Left hindlimb (tissue), 1 donor: ENCODE measurements at places on chromosomes 1 and 21.
A peak's percentile ranks its signal among the peaks of the same experiment; 100 is the strongest.

- DNase-seq, result no peak
Observed at GRCh38 chr1:223665592-223666312, at the start of gene CAPN8. Gene CAPN8, minus strand, starts transcription at chr1:223665701. Its CDS starts 55 bp downstream, at chr1:223665646.

- DNase-seq, result no peak
Observed at GRCh38 chr1:231706934-231707333, 80.3 kb downstream of the DISC1 start.

DNA sequence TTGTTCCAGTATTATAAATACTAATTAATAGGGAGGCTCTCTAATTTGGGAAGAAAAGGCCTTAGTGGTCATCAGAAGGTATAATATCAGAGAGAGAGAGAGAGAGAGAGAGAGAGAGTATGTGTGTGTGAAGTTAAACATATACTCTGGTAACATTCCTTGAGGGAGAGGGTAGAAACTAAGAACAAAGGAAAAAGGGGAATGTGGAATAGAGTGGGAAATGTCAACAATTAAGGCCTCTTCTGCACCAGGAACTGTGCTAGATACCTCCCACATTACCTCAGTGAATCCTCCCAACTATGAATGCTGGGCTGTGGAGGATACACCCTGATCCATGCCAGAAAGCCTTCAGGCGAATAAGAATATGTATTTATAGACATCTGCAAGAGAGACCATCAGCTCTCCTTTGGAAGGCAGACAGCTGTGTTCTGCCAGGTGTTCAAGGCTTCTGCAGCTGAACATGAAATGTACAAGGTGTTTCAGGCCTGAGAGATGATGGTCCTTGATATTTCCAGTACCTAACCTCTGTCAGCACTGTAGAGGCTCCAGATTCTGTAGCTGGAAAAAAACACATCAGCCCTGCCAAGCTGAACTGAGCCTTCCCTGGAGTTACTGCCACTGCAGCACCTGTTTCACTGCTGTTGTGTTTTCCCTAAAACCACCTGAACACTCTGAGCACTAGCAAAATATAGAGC lies 29.1 kb downstream of the TBX15 start:
- DNase-seq, result no peak

DNA sequence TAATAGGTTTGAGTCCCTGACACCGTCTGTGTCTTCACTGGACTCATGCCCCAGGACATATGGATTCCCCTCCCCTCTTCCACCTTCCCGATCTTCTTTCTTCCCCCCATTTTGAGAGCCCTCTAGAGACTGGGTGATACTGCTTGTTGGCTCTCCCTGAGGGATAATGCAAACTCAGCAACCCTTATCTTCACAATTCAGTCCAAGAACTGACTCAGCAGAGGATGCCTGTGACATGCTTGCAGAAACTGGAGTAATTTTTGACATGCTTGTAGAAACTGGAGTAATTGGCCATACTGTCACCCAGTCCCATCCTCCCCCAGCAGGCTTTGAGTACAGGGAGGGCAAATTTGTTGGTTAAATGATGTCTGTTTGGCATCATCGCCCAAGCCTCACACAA lies 127.6 kb upstream of the CTTNBP2NL start:
- no peak for DNase-seq

DNA sequence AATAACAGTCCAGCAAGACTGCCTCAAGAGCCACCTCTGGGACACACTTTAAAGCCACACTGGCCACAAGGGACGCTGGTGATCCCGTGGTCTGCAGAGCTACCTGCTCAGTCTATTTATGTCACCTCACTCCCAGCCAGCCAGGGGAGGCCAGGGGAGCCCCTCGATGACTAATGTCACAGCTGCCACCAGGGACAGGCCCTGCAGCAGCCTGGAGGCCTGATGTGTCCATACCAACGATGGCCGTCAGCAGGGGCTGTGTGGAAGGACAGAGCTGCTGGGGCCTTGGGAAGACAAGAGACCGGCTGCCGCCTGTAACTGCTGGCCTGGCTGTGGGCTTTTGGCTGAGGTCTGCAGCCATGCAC lies 71.0 kb downstream of the SIK1 start:
- DNase-seq, result no peak

GRCh38 chr1:202710070-202711045 lies at the start of gene SYT2:
Gene SYT2, minus strand, starts transcription at chr1:202710454. Its CDS starts 104,682 bp downstream, at chr1:202605772.
- DNase-seq, result peak; percentile 78

- no peak for DNase-seq
Observed at GRCh38 chr1:55706397-55706796, 491.2 kb upstream of the USP24 start.

DNA sequence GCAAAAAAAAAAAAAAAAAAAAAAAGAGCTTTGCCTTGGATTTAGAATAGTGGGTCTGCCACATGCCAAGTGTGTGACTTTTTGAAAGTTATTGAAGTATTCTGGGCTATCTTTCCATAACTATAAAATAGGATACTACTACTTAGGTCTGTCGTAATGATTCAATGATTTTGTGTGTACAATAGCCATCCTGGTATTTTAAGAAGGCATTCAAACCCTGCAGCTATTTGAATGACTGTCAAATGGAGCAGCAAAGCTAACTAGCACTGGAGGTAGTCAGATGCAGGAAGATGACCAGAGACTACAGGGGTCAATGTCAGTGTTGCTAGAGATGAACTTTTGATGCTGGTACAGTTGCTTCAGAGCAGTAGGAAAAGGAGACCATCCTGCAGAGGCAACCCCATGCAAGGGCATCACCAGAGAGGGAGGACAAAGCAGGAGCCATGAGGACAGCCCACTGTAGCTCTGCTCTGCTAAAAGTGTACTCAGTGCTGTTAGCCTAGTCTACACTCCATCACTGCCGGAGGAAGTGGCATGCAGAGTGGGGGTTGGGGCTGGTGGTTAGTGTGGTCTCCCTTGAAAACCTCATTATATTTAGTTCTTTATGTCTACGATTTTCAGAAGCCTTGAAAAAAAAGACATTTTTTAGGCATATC lies 29.0 kb downstream of the DUSP10 start:
- peak; percentile 48 for DNase-seq

DNA sequence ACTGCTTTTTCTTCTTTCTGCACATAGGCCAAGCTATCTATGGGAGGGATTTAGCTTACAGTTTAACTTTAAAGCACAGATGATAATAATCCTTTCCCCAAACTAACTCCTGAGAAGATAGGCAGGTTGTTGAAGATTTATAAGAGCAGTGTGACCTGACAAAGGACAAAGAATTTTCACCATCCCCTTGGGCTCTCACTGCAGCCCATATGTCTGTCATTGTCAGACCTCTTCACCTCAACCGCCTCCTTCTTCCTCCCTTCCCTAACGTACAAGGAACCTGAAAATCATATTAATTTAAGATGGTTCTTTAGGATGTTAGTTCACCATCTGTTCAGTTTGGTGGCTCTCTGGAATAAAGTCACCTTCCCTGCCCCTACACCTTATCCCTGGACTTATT lies 5.0 kb downstream of the RNU1-2 start:
- no peak for DNase-seq

DNA sequence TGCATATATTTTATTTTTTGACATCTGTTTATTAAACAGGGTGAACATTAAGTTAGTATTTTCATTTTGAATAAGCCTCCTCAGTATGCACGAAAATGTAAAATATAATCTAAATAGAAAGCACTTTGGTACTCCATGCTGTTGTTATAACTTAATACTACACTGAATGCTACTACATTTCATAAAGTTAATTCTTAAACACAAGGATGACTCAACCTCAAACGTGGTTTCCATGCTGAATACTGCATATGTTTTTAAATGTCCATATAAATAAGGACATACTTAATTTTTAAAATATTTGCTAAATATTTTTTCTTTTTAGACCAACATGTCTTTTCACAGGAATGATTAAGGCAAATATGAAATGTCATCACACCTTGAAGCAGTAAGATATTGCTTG lies 83.9 kb downstream of the USP24 start:
- DNase-seq, result no peak

GRCh38 chr21:17139696-17140095 lies 373.1 kb upstream of the CXADR start:
- no peak for DNase-seq

- peak; percentile 84 for DNase-seq
Observed at GRCh38 chr1:151006327-151007052, at the start of gene MINDY1. Gene MINDY1, minus strand, starts transcription at chr1:151006902. Its CDS starts 4,285 bp downstream, at chr1:151002617.

DNA sequence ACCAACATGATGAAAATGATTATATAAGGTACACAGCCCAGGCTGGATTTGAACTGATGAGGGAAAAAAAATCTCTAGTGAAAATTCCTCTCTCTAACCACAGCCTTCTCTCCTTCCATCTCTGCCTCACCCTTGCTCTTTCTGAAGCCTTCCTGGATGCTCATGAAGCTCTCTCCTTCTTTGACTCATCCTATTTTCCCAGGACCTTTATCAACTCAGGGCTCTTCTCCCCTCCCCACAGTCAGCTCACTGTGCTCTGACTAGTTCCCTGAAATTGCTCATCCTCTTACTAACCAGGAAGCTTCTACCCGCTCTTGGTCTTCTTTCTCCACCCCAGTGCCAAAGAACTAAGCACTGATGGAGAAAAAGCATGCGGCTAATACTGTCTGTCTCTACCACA lies 46.4 kb upstream of the ERG start:
- no peak for DNase-seq

DNA sequence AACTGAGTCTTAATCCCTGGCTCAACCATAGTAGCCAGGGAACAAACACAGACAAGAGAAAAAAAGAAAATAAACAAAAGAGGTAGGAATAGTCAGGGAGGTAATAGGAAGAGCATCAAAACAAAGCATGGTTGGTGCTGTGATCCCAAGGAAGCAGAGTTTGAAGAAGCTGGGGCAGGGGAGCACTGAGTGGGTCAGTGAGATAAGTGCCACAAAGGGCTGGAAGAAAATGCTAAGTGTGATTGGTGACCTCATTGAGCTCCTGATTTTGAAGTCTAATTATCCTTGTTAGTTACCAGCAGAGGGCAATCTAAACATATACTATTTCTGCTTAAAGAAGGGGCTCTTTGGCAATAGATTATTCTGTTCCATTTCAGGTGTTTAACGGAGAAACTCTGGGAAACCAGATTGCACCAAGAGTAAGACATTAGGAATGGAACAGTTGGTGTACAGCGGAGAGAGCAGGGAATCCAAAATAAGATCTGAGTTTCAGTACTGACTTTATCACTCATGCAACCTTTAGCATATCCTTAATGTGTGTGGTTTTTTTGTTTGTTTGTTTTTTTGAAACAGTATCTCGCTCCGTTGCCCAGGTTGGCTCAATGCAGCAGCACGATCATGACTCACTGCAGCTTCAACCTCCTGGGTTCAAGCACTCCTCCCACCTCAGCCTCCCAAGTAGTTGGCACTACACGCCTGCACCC lies 30.7 kb upstream of the KIAA1614 start:
- DNase-seq, result no peak

GRCh38 chr1:29732453-29732852 lies 496.1 kb downstream of the PTPRU start:
- DNase-seq, result no peak

DNA sequence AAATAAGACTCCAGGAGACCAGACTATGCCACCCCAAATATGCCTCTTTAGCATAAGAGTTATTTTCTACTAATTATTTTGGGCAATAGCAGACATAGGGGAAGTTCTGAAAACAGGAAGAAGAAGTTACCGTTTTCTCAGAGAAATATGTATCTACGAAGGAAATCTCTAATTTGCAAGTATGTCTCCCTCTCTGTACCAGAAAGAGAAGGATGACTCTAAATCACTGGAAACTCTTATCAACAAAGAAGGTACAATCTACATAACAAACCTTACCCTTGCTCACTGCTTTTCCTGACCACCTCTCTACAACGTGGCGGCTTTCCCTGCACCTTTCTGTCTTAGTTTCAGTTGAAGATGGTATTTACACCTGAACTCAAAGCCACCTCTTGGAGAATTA lies 49.0 kb downstream of the OMA1 start:
- no peak for DNase-seq

DNA sequence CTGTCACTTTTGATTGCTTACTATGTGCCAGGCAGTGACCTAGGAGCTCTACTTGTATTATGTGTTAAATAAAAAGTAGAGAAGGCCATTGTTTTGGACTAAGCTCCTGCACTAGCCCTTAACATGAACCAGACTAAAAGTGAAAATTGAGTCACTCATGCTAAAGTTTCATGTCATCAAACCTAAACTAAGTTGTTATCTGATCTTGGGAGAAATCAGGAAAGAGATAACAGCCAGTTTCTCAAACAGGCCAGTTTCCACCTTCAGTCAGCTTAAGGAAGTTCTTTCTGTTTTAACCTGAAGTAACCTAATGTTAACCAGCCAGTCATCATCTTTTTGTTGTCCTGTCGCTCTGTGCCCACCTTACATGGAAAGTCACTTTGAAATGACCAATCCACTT lies 102.1 kb upstream of the MARK1 start:
- no peak for DNase-seq

DNA sequence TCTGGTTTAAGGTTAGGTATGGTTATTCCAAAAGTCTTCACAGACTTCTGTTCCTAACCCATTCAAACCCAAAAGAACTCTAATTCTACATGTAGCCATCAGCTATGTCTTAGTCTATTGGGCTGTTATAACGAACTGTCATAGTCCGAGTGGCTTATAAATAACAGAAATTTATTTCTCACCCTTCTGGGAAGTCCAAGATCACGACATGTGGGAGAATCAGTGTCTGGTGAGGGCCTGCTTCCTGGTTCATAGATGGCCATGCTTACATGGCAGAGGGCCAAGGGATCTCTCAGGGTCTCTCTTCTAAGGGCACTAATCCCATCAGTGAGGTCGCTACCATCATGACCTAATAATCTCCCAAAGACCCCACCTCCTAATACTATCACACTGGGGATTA lies 103.0 kb upstream of the PPP2R5A start:
- DNase-seq, result no peak

- DNase-seq, result no peak
Observed at GRCh38 chr21:37281579-37281978, 14.4 kb upstream of the VPS26C start.

DNA sequence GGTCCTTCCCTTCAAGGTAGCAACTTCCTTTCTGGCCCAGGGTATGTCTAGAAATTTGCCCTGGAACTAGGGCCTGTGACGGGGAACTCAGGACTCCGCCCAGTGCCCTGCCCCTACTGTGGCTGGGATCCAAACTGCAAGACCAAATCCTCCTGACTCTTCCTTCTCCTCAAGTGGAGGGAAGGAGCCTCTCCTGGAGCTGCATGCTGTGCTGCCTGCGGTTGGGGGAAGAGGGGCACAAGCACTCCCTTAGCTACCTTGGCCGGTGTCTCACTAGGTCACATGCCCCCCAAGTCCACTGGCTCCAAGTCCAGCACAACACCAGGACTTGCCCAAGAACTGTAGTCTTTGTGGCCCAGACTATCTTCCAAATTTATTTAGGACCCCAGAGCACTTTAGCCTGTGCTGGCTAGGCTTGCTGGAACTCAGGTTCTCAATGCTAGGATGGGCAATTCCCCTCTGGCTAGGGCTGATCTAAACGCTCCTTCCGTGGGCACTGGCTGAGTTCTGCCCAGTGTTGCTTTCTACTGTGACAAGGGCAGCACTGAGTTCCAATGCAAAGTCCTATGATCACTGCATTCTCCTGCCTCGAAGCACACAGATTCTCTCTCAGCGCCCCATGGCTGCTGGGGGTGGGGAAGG lies 12.2 kb downstream of the ADSS2 start:
- no peak for DNase-seq

GRCh38 chr1:224262373-224263054 lies 67.5 kb downstream of the NVL start:
- no peak for DNase-seq
